ENCODE measurements at places on chromosomes 2 and 18.

DNA sequence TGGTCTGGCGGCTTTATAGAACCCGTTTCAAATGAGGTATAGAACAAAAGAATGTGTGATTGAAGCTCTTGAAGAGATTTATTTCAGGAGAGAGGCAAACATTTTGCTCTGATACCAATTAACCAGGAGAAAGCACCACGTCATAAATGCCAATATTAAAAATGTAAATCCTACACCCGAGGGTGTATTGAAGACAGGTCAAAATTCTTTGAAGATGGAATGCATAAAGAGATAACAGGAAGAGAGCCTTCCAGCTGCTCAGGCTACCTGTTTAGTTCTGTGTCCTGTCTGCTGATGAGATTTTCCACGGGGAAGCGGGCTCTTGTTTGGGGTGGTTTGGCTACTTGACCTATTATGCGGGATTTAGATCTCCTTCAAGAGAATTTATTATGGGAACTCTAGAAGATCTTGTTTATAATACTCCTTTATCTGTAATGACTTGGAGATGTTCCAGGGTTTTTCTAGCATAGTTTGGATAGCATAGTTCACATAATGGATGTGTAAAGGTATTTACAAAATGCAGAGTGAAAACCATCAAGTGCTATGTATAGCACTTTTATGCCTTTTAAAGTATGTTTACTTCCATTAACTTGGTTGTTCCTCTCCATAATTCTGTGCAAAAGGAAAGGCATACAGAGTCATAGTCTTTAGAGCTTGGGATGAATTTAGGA is 204.5 kb upstream of the SPRED2 start:
- no peak for DNase-seq

DNA sequence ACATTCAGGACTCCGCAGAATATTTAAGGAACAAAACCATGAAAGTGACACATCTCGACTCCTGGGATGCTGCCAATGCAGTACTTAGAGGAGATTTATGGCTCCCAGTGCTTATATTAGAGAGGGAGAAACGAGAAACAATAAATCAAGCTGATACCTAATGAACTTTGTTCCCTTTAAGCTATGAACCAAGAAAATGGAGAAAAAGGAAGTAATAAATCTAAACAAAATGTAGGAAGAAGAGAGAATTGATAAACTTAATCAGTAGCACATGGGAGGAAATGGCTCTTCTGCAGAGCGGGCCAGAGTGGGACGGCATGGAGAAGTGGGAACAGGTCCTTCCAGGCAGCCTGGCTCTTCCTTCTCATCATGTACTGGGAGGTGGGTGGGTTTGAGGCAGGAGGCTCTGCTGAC is 42.7 kb downstream of the NPPC start:
- no peak for DNase-seq

DNA sequence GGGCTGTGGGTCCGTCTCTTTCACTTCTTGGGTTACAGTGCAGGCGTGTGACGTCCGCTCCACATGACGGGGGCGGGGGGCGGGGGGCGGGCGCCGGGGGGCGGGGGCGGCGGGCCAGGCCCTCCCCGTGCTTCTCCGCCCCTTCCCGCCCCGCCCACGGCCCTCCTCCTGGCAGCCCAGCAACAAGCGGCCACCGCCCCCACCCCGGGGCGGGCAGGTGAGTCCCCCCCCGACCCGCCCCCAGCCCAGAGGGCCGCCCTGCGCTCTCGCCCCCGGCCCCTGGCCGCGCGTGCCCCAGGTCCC is 3.6 kb downstream of the ZNF516 start:
- peak; percentile 63 for DNase-seq

DNA sequence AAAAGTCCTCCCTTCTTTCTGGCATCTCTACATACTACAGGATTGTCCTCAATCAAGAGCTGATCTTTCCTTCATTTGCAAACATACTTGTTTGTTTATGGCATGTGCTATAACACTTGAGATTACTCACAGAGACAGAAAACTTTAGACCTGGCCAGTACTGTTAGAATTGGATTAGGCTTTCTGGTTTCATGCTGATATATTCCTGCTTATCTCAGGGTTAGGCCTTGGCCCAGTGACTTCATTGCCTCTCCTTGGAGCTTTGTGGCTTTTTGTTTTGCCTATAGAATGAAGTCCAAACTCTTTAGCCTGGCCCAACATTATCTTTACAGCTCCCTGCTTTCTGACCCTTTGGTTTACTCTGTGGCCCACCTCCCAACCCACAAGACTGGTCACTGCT is 363.3 kb downstream of the ALK start:
- no peak for DNase-seq

- DNase-seq = peak; percentile 47
Observed at GRCh38 chr2:172556284-172557033, 569 bp downstream of the PDK1 start.

GRCh38 chr2:188623995-188624643 is 332.4 kb downstream of the GULP1 start:
- DNase-seq = no peak

- DNase-seq = no peak
Observed at GRCh38 chr2:127511917-127512316, 14.4 kb downstream of the IWS1 start.

DNA sequence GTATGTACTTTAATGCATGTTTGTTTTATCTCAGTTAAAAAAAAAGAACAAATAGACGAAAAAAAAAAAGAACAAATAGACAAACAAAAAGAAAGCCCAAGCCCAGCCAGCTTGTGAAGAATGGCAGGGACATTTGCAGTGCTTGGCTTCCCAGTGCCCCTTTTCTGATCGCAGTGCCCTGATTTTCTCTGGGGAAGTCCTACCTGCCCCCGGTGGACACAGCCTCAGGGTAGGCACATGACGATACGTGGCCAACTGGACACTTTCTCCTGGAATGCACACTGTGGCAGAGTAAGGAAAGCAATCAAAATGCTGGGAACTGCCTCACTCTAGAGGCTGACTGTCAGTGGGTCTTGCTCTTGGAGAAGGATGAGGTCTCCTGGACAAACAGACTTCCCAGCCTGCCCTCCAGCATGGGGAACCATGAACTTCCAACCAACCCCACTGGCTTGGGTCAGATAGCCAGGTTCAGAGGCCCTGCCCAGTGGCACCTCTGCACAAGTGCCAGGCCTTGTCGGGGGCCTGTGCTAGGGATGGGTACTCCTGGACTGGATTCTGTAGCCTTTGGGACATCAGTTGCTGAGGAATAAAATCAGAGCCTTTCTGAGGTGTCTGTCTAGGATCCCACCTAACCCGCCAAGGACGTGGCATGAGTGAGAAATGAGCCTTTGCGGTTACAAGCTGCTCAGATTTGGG is 76.7 kb downstream of the INHBB start:
- no peak for DNase-seq

DNA sequence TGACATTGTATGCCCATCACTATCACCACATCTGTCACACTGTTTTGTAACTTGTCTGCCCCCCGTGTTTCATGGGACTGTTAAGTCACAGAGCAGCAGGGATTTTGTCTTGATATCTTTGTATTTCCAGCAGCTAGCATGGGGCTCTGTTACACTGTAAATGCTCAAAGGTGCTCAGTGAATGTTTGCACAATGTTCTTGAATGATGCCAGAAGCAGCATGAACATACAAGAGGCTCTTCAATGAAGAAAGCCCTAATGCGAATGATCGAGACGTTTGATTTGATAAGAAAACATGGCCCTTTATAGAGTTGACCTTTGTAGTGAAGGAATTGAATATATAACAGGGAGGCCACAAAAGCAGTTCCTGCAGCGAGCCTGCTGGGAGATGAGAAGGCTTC is 120.9 kb upstream of the TTC39C start:
- no peak for DNase-seq

GRCh38 chr2:214088536-214088935 is 322.3 kb upstream of the VWC2L start:
- DNase-seq = no peak

DNA sequence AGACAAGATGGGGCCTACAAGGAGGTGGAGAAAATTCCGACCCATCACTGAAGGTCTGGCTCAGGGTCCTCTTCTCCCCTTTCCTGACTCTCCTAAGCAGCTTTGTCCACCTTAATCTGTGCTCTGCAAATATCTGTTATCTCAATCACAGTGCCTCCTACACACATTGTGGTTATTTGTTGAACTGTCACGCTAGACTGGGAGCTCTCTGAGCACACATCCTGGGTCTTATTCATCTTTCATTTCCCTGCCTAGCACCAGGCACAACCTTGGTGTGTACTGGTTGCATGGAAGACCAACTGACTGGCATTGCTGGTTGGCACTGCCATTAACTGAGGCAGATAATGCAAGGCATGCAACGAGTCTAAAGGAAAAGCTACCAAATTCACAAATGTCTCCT is 122.9 kb upstream of the ST6GAL2 start:
- DNase-seq = no peak

DNA sequence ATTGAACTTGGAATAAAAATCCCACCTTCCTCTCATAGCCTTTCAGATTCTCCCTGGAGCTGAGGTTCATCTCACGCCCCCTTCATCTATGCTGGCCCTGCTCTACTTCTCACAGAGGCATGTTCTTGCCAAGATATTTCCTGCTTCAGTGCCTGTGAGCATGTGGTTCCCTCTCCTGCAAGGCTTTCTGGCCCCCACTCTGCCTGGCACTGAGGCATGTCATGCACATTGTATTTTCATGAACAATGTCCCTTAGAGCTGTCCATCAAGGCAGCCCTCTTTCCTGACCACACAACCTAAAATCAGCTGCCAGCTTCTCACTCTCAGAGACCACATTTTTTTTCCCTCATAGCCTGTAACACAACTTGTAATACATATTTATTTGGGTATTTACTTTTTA is 18.0 kb upstream of the HK2 start:
- DNase-seq = no peak

GRCh38 chr2:60309336-60309735 is 244.1 kb downstream of the BCL11A start:
- no peak for DNase-seq

- no peak for DNase-seq
Observed at GRCh38 chr18:45057955-45058600, 377.4 kb downstream of the SETBP1 start.

- no peak for DNase-seq
Observed at GRCh38 chr2:4336864-4337263, 633.5 kb downstream of the DCDC2C start.

- DNase-seq = no peak
Observed at GRCh38 chr18:22110461-22110924, 58.9 kb upstream of the GATA6 start.

DNA sequence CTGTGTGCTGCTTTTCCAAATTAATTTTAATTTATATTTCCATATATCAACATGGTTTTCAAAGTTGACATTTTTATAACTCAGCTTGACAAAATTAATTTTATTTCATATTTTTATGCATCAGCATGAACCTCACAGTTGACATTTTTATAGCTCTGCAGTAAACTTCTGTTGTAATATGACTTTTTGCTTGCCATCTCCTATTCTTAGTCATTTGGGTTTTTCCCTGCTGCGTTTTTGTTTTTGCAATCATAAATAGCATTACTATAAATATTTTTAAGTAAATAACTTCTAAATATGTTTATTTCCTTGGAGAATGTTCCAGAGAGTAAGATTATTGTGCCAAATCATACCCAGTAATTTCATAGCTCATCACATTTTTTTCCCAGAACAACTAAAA is 21.0 kb upstream of the L3MBTL4 start:
- DNase-seq = no peak

Data from substantia nigra (tissue), 51 donors.